ENCODE measurements at places on chromosomes 7 and 10. TPM values are rescaled to one million over a fixed set of nuclear protein-coding genes. Genes with fewer than 3 reads are reported as not detected.

Gene ZSWIM8
- total RNA-seq: 75.0 TPM

Gene GAD2
- not detected for total RNA-seq

Gene KAZALD1
- total RNA-seq: 0.48 TPM

Gene FAM24B
- 8.5 TPM for total RNA-seq

Gene COL28A1
- 0.08 TPM for total RNA-seq
